ENCODE measurements at places on chromosomes 13 and 19. TPM values are rescaled to one million over a fixed set of nuclear protein-coding genes. Genes with fewer than 3 reads are reported as not detected.
A peak's percentile ranks its signal among the peaks of the same experiment; 100 is the strongest.

GRCh38 chr13:112689303-112690245, at the start of gene ATP11A:
ATP11A (plus strand) TSS chr13:112690038; CDS start chr13:112690417, 379 bp downstream.
- DNase-seq, result peak; percentile 83

DNA sequence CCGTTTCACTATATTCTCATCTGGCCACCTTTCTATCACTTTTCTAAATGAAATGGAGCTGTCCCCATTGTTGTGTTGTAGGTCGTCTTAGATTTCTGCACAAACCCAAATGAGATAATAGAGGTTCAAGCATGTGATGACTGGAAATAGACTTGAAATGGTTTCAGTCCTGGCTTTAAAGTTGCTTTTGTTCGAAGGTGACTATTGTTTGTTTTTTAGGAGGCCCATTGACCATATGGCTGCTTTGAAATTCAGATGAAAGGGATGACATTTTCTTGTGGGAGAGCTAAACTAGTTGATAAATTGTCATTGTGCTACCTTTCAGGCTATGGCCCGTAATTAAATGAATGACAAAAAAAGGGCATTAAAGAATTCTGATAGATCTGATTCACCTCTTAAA, 583.7 kb downstream of the GPC6 start:
- no peak for DNase-seq

DNA sequence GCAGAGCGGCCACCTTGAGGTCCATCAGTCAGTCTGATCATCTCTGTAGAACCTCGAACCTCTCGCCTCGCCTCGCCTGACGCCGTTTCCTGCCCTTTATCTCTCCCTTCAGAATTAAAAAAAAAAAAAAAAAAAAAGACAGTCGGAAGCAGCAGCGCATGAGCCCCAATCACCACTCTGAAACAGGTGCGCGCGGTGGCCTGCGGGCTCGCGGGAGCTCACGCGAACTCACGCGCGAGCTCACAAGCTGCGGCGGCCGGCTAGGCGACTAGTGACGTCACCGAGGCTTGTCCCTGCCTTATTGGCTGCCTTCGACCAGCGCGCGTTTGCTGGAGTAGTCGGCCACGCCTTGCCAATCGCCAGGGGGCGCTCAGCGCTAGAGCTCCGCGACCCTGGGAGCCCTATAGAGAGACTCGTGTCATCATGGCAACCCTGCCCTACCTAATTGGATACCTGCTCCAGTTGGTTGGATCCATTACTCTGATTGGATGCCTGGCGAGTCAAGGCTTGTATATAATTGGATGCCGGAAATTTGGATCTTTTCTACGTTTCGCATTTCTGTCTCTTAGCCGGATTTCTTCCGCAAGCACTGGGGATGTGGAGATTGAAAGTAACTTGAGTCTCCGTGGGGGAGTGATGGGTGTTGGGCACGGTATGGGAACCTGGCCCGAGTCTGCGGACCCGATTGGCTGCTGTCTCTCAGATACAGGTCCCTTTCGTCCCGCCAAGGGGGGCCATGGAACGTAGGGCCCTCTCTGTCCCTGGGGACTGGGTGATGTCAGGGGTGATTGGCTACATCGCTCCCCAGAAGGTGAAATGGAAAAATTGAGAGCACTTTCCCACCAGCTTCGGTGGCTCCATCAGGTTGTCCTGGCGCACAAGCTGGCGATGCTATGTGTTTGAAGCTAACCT, 31.6 kb downstream of the SYT3 start:
- DNase-seq, result peak; percentile 76

DNA sequence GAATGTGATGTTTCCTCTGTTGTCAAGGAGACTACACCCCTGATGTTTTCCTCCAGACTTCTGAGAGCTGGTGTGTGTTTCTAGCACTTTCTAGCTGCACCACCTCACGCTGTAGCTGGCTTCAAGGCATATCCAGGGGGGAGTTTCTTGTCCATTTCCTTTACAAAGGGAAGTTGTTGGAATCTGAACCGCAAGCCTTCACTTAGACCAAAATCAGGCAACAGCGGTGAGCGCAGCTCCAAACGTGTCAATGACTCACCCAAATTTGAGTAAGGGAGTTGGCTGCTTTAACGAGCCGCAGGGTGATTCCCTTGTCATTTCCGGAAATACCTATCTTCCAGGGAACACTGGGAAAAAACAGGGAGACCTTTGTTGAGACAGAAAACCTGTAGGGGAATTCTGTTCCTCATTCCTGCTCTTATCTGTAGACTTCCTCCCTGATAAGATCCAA, 2.5 kb downstream of the LDLR start:
- DNase-seq, result peak; percentile 24

- DNase-seq, result no peak
Observed at GRCh38 chr13:104086759-104087158, 1020.5 kb upstream of the SLC10A2 start.

DNA sequence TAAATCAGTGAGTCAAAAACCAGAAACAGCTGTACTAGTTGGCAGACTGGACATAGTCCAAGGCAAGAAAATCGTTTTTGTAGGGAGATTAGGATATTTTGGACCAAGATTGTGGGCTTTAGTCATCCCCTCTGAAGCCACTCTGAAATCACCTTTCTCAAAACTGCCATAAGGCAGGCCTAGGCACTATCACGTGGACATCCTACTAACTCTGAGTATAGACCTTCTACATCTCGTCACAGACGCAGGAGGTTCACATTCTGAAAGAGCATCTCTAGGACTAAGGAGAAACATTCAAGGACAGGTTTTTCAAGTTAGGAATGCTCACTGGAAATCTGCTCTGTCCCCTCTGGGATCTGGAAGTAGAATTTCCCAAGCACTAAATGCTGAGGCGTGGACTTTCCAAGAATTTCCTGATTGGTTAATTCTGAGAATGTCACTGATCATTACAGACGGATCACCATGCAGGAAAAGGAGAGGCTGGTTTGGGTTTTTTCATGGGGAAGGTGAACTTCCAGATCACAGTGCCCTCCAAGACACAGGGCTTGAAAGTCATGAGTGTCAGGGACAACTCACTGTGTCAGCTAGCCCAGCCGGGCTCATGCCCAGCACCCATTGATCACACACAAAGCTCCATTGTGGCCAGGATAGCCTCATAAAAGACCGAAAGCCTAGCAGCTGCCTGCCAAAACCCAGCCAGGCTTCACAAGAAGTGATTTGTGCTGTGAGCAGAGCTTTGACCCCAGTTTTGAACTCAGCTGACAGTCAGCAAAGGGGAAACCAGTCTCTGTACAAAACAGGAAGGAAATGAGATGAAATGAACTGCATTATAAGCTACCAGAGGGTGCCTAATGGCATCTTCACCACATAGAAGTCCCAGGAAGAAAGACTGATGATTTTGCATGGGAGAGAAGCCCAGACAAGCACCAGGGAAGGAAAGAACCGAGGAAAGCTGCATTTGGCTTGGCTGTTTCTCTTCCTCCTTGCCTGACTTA, 2.7 kb upstream of the RUBCNL start:
- no peak for DNase-seq

IRS2 gene
- polyA plus RNA-seq, result 9.8 TPM

ERICH4 gene
- polyA plus RNA-seq, result 6.3 TPM

THSD1 gene
- polyA plus RNA-seq, result 7.5 TPM

FGF14 gene
- 1.5 TPM for polyA plus RNA-seq

PROZ gene
- 1.6 TPM for polyA plus RNA-seq

ZNF610 gene
- polyA plus RNA-seq, result 13.7 TPM

CYP2S1 gene
- polyA plus RNA-seq, result 0.53 TPM
